Left lung (tissue), 14 donors: ENCODE measurements at places on chromosomes 1 and 21.

DNA sequence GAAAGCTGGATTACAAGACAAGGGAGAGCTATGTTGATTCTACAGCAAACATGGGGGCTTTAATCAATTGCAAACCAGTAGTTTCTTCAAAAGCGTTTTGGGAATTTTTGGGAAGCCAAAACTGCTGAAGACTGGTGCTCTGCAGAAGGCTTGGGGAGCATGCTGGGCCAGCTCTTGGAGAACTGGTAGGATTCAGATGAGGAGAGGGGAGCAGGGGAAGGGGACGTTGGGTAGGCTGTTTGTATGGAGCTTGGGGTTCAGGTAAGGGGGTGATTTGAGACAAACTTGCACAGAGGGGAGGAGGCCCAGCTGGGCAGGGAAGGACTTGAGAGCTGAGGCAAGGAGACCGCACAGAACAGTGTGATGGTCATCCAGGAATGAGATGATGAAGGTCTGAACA lies 2.6 kb upstream of the MYOG start:
- no peak overlapping the region for H3K27ac ChIP-seq
- H3K4me1 ChIP-seq, result no peaks in the 10 kb centered on the region
- no peak for DNase-seq
- H3K4me3 ChIP-seq, result no peak overlapping the region

- peaks cover 13% of the 10 kb centered on the region for H3K4me1 ChIP-seq
- H3K4me3 ChIP-seq, result peak overlapping the region; percentile 72
- H3K36me3 ChIP-seq, result no peaks in the 10 kb centered on the region
Measured at GRCh38 chr1:153921803-153922075, 1.0 kb downstream of the GATAD2B start.

GRCh38 chr1:10664251-10664650 lies 132.2 kb downstream of the CASZ1 start:
- no peak overlapping the region for H3K4me3 ChIP-seq
- peak overlapping the region; percentile 6 for H3K27ac ChIP-seq
- no peaks in the 10 kb centered on the region for H3K27me3 ChIP-seq
- DNase-seq, result no peak

GRCh38 chr1:228062085-228062791 lies 20.3 kb upstream of the ARF1 start:
- peak; percentile 68 for DNase-seq
- H3K36me3 ChIP-seq, result no peaks in the 10 kb centered on the region
- H3K4me1 ChIP-seq, result peaks cover 20% of the 10 kb centered on the region
- H3K27me3 ChIP-seq, result peaks cover 100% of the 10 kb centered on the region
- no peak overlapping the region for H3K27ac ChIP-seq

DNA sequence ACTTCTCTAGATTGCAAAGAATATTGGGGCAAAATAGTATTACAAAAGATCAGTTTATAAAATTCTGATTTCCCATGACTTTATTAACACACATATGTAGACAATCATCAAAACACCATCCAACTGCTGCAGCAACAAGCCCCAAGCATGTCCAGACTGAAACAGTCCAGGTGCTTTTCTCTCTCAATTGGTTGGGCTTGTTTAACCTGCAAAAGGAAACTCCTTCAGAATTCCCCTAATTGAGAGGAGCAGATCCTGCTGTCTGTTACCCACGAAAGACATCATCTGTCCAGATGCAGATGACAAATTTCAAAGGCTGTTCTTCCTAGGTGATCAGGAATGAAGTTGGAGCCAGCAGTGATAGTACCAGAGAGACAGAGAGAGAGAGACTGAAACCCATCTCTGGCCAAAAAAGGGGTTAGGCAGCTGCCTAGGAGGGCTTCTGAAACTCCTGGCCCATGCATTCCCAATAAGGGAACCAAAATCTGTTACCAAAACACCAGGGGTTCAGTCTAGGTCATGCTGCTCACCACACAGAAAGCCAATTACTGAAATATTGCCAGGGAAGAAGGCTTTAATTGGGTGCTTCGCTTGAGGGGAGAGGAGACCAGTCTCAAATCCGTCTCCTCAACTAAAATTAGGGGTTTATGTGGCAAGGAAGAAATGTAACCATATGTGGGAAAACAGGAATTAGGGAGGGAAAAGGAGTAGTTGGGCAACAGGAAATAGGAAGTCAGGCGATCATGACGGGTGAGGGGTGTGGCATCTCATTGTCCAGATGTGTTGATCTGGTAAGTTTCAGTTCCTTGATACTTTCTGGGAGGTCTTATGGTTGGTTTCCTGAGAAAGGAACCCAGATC lies 34.7 kb upstream of the RGL1 start:
- no peaks in the 10 kb centered on the region for H3K36me3 ChIP-seq
- H3K4me1 ChIP-seq, result no peaks in the 10 kb centered on the region
- DNase-seq, result no peak
- H3K27ac ChIP-seq, result peak overlapping the region; percentile 40

DNA sequence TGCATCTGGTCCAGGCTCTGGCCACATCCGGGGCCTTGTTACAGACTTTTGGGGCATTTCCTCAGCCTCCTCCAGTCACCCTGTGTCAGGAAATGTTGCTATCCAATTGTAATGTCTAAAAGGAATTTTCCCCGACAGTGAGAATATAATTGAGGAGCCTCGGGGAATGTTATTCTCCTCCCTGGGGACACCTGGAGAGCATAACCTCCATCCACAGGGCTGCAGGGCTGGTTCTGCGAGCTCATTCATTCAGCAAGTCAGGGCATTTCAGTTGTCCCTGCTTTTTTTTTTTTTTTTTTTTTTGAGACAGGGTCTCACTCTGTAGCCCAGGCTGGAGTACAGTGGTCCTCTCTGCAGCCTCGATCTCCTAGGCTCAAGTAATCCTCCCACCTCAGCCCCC lies 72.6 kb downstream of the MDM4 start:
- H3K4me1 ChIP-seq, result no peaks in the 10 kb centered on the region
- no peak overlapping the region for H3K27ac ChIP-seq
- no peak for DNase-seq
- no peaks in the 10 kb centered on the region for H3K36me3 ChIP-seq

- H3K36me3 ChIP-seq, result no peaks in the 10 kb centered on the region
- no peak for DNase-seq
- H3K4me3 ChIP-seq, result no peak overlapping the region
- H3K27ac ChIP-seq, result no peak overlapping the region
Measured at GRCh38 chr1:115222616-115223402, 115.2 kb downstream of the NGF start.

DNA sequence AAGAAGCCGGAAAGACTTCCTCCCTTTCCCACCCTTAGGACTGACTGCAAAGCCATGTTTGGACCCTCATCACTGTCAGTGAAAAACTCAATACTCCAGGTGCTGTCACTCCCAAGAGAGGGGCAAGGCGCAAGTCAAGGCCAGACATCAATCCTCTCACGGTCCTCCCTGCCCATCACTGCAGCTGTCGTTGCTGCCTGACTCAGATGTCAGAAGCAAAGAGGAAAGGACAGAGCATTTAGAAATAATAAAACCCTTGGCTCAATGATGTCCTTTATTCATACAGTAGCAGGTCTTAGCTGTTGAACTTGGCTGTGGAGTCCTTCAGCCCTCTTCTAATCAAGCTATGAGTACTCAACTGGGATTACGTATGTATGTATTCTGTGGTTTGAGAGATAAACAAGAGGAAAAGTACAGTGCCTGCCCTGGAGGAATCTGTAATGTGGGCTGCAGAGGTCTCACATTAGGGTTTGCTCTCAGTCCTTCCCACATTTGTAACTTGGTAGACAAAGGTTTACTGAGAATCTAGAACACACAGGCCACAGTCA lies 13.5 kb downstream of the SUSD4 start:
- no peaks in the 10 kb centered on the region for H3K36me3 ChIP-seq
- DNase-seq, result no peak
- no peak overlapping the region for H3K27ac ChIP-seq
- H3K4me3 ChIP-seq, result no peak overlapping the region
- peaks cover 28% of the 10 kb centered on the region for H3K27me3 ChIP-seq
- no peaks in the 10 kb centered on the region for H3K4me1 ChIP-seq

DNA sequence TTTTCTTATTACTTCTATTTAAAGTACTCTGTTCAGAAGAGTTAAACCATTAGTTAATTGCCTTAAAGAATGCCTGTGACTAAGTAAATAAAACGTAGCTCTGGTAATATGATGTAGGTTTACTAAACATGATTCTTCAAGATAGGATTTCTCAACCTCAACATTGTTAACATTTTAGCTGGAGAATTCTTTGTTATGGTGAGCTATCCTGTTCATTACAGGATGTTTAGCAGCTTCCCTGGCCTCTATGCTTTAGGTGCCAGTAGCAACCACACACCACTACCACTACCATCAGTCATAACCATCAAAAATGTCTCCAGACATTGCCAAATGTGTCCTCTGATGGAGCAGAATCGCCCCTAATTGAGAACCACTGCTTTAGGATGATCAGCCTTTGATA lies 10.7 kb downstream of the RPF1 start:
- H3K27me3 ChIP-seq, result no peaks in the 10 kb centered on the region
- peaks cover 18% of the 10 kb centered on the region for H3K4me1 ChIP-seq
- no peaks in the 10 kb centered on the region for H3K36me3 ChIP-seq
- DNase-seq, result no peak

GRCh38 chr1:181257117-181257516 lies 168.6 kb downstream of the IER5 start:
- H3K4me1 ChIP-seq, result no peaks in the 10 kb centered on the region
- H3K27ac ChIP-seq, result no peak overlapping the region
- DNase-seq, result no peak

DNA sequence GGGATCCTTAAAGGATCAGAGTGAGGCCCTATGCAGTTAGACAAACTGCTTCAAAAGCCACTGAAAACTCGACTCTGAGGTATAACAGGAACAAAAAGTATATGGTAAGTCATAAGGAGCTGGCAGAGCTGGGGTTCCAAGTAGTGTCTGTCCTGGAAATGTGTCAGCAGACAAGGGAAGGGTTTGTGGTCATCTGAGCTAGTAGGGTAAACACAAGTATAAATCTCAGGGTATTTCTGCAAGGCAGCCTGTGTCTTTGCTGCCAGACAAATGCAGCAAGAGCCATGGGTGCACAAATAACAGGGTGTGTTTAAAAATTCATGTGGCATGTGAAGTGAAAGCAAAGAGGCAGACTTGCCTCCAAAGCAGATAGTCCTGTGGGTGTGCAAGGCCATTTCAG lies 759.0 kb upstream of the ADAMTS5 start:
- H3K36me3 ChIP-seq, result no peaks in the 10 kb centered on the region
- DNase-seq, result no peak
- H3K27me3 ChIP-seq, result no peaks in the 10 kb centered on the region
- no peaks in the 10 kb centered on the region for H3K4me1 ChIP-seq
- H3K27ac ChIP-seq, result no peak overlapping the region
- H3K4me3 ChIP-seq, result no peak overlapping the region

- no peaks in the 10 kb centered on the region for H3K36me3 ChIP-seq
- no peaks in the 10 kb centered on the region for H3K4me1 ChIP-seq
- H3K4me3 ChIP-seq, result no peak overlapping the region
- no peaks in the 10 kb centered on the region for H3K27me3 ChIP-seq
- DNase-seq, result no peak
- H3K27ac ChIP-seq, result no peak overlapping the region
Measured at GRCh38 chr1:181647314-181648035, 164.2 kb downstream of the CACNA1E start.

- H3K27me3 ChIP-seq, result no peaks in the 10 kb centered on the region
- no peak overlapping the region for H3K27ac ChIP-seq
- DNase-seq, result no peak
- no peaks in the 10 kb centered on the region for H3K4me1 ChIP-seq
Measured at GRCh38 chr1:103461161-103462105, 64.1 kb upstream of the RNPC3 start.

GRCh38 chr1:226635456-226635941 lies 86.9 kb downstream of the STUM start:
- H3K4me1 ChIP-seq, result no peaks in the 10 kb centered on the region
- H3K36me3 ChIP-seq, result no peaks in the 10 kb centered on the region
- DNase-seq, result no peak
- H3K4me3 ChIP-seq, result no peak overlapping the region
